Natural killer cell treated with Interleukin-12 subunit alpha and Interleukin-12 subunit beta and Interleukin-15 and Interleukin-18, amount 100 ng/mL, for 72 hours (primary cell): ENCODE measurements at places on chromosomes 13 and 19. TPM values are rescaled to one million over a fixed set of nuclear protein-coding genes. Genes with fewer than 3 reads are reported as not detected.

The CRLF1 gene
- total RNA-seq = not detected

The HCN2 gene
- total RNA-seq = 0.64 TPM

The FSD1 gene
- total RNA-seq = 16.0 TPM

The PTPRS gene
- total RNA-seq = 0.17 TPM

The OR7G2 gene
- not detected for total RNA-seq

The PTGIR gene
- total RNA-seq = 1.7 TPM

- no peak for DNase-seq
Observed at GRCh38 chr19:48817585-48818124, 6.8 kb upstream of the BCAT2 start.

- no peak for DNase-seq
Observed at GRCh38 chr13:20157151-20157796, 3.6 kb downstream of the GJA3 start.

DNA sequence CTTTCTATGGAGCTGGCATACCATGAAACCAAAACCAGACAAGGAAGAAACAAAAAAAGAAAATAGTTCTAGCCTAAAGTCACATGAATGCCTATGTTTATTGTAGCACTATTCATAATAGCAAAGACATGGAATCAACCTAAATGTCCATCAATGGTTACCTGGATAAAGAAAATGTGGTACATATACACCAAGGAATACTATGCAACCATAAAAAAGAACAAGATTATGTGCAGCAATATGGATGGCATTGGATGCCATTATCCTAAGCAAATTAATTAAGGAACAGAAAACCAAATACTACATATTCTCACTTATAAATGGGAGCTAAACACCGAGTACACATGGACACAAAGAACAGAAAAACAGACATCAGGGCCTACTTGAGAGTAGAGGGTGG is 10.5 kb downstream of the ZNF780A start:
- DNase-seq = no peak

- no peak for DNase-seq
Observed at GRCh38 chr13:97515643-97516042, 81.7 kb downstream of the RAP2A start.

DNA sequence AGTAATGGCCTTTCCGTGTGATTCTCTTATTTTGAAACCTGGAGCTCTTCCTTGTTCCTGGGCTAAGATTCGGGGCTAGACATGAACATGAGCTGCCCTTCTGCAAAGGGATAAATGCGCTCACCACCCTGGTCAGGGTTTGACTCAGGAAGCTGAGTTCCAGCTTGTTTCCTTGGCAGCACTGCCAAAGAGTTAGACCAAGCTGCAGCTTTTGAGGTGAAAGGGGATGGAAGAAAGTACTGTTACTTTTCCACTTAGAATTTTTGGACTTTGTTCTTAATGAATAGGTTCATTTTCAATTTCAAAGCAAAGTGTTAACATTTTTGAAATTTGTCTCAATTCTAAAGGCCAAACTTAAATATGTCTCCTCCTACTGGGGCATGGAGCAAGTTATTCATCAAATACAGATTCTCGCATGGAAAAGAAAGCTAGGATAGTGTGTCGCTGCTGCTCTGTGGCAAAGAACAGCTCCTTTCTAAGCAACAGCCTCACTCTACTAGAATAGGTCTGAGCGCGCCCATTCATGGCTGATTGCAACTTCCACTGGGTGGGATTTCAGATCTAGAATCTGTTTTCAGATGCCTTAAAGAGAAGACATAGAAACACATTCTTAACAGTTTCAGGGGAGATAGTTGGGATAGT is 2.2 kb downstream of the RGCC start:
- DNase-seq = no peak

GRCh38 chr19:11364935-11365334 is 9.5 kb upstream of the SWSAP1 start:
- peak; percentile 22 for DNase-seq

GRCh38 chr19:16002406-16003384 is 53.9 kb downstream of the OR10H4 start:
- DNase-seq = no peak

GRCh38 chr13:41833831-41834230 is 127.1 kb downstream of the VWA8 start:
- DNase-seq = no peak

- DNase-seq = no peak
Observed at GRCh38 chr19:7386308-7386707, 37.6 kb downstream of the ARHGEF18 start.

DNA sequence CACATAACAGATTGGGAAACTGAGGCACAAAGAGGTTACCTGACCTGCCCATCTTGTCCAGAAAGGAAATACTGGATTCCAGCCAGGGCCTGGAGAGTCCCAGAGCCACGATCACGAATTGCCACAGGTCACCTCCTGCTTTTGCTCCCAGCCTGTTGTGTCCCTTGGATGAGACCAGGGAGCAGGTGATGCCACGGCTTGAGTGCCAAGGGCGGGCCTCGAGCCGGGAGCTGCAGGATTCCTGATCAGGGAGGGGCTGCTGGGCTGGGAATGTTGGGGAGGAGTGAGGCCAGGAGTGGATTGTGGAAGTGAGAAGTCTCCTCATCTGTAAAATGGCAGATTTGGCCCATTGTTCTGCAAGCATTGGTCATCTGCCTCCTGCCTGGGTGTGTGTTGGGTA is 29.4 kb downstream of the DNM2 start:
- DNase-seq = no peak

DNA sequence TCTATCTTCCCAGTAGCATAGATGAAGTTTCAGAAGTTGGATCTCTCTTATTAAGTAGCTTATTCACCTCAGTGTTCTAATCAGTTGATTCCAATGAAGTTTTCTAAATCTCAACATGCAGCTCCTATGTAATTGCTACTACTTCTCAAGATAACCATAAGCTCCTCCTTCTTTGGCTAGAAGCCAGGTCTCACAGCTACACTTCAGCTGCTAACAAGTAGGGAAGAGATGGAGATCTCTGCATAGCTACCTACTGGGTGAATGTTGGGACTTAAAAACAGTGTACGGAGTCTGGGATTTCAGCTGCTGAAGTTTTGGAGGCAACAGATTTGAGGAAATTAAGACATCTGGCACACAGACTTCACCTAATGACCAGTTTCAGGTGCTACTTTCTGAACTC is 661.0 kb downstream of the SLITRK1 start:
- no peak for DNase-seq

DNA sequence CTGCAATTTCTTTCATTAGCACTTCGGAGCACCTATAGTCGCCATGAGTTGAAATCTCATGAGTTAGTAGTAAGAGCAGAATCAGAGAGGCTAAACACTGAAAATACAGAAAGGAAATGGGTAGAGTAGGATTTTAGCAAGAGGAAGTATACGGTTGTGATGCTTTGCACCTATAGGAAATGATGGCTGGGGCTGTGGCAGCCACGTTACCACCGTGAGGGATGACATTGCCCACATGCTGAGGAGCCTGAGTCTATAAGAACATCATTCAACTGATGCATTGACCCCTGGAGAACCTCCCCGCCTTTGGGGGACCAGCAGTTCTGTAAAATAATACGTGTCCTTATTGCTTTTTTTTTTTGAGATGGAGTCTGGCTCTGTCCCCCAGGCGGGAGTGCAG is 20.4 kb downstream of the FAM187B start:
- DNase-seq = no peak

GRCh38 chr19:42191855-42192254 is 25.6 kb downstream of the DEDD2 start:
- DNase-seq = no peak

DNA sequence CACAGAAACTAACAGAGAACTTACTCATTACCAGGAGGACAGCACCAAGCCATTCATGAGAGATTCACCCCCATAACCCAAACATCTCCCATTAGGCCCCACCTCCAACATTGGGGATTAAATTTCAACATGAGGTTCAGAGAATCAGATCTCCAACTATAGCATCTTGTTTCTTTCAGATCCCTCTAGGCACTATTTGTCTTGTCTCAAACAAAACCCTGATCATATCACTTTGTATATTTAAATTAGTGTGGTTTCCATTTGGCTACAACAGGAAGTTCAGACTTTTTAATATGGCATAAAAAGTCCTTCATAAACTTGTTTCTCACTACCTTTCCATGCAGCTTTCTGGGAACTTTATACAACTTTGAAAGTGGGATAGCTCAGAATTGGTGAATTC is 699.0 kb upstream of the MIR17HG start:
- DNase-seq = no peak

GRCh38 chr13:74336546-74336945 is 202.3 kb upstream of the KLF12 start:
- no peak for DNase-seq

- no peak for DNase-seq
Observed at GRCh38 chr13:25966086-25966485, 85.7 kb downstream of the SHISA2 start.

DNA sequence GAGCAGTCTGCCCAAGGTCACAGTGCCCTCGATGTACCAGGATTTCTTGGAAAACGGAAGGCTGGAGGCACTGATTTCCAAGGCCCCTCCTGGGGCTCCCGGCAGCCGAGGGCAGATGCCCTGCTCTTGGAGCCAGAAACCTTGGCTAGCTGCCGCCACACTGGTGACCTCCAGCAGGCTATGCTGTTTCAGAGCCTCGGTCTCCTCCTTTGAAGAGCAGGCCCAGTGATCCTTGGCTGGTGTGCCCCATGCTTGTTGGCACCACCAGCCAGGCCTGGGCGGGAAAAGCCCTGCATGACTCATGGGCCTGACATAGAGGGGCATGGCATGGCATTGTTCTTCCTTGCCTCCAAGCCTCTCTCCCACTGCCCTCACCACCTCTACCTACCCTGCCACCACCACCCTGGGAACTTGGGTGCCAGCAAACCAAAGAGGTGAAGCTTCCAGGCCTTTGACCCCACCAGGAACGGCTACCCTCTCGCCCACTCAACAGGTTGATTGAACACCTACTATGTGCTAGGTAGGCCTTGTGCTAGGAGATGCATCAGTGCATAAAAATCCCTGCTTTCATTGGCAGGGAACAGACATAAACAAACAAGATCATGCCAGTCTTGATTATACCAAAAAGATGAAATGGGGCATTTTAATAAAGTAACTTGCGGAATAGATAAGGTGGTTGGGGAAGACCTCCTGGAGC is 1.6 kb upstream of the CLEC11A start:
- no peak for DNase-seq

- no peak for DNase-seq
Observed at GRCh38 chr19:4519521-4520277, 1.4 kb upstream of the PLIN4 start.

DNA sequence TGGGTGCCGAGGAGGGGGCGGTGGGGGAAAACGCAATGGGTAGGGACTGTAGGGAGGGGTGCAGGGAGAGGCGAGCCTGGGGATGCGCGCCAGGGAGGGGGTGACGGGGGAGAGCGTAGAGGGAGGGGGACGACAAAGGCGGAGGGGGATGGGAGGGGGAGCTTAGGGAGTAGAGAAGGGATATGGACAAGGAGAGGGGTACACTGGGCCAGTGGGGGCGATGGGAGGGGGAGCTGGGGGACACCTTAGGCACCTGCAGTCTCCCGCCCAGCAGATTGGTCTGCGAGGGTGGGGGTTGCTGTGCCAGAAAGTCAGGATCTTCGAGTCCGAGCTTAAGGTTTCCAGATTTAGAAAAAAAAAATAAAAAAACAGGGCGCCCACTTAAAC is 15.7 kb downstream of the CCDC124 start:
- no peak for DNase-seq

GRCh38 chr19:49073514-49074378 is 1.2 kb upstream of the KCNA7 start:
- no peak for DNase-seq
